Fibroblast of lung (primary cell): ENCODE measurements at places on chromosomes 12 and 14. TPM values are rescaled to one million over a fixed set of nuclear protein-coding genes. Genes with fewer than 3 reads are reported as not detected.

CMA1 gene
- total RNA-seq = not detected in 2 replicates

ACOT4 gene
- total RNA-seq = 0.51 and 1.7 TPM in 2 replicates

DNA sequence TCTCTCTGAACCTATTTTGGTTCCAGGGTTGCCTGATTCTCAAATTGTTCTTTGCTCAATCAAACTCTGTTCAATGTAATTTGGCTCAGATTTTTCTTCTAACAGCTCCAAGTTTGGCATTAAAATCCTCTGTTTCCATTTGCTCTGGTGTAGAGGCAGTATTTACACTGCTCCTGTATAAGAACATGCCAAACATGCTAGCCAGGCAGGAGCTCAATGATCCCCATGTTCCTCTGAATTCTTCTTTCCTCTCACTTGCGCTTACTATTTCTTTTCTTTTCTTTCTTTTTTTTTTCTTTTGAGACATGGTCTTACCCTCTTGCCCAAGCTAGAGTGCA lies 17.2 kb downstream of the SDR9C7 start:
- no peak for DNase-seq

GRCh38 chr12:76878099-76878898 lies 520 bp downstream of the CSRP2 start:
- DNase-seq = peak; percentile 44
